ENCODE measurements at places on chromosomes 12 and 14.

DNA sequence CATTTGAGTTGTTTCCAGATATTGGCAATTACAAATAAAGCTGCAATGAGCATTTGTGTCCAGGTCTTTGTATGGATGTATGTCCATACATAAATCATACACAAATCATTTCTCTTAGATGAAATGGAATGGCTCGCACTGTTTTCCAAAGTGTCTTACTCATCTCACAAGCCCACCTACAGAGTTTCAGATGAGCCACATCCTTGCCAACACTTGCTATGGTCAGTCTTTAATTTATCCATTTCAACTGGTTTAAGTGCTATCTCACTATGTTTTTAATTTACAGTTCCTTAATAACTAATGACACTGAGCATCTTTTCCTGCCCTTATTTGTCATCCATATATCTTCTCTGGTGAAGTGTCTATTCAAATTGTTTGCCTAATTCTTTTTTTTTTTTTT is 132.9 kb upstream of the DIO3 start:
- no peak for DNase-seq

DNA sequence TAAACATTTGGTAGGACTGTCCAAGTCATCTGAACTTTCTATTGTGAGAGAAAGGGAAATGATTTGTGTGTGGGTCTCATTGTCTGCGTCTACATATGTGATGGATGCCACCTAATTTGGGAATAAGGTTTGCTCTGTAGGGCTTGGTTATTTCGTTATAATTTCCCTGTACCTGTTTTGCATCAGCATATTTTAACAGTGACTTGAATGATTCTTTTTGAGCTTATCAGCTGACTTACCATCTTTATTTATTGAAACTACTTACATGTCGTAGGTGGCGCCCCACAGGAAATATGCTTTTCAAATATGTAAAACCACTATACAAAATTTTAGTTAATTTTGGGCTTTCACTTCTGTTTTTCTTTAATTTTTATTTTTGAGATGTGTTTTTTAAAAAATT is 56.5 kb upstream of the BCAT1 start:
- DNase-seq = no peak

GRCh38 chr12:123026094-123026853 is 45.8 kb downstream of the ARL6IP4 start:
- no peak for DNase-seq

- no peak for DNase-seq
These were observed 20.0 kb upstream of the KDM2B start for GRCh38 chr12:121600702-121601336.

Data from stimulated activated CD4-positive, alpha-beta T cell treated with anti-CD3 and anti-CD28 coated beads, Interleukin-4, amount 100 ng/mL, for 1 hour (primary cell).